ENCODE measurements at places on chromosomes 5 and 9. TPM values are rescaled to one million over a fixed set of nuclear protein-coding genes. Genes with fewer than 3 reads are reported as not detected.

GRCh38 chr5:2163940-2164490 lies 281.3 kb upstream of the IRX4 start:
- DNase-seq, result no peak

The CD74 gene
- 50.2 TPM for total RNA-seq

DNA sequence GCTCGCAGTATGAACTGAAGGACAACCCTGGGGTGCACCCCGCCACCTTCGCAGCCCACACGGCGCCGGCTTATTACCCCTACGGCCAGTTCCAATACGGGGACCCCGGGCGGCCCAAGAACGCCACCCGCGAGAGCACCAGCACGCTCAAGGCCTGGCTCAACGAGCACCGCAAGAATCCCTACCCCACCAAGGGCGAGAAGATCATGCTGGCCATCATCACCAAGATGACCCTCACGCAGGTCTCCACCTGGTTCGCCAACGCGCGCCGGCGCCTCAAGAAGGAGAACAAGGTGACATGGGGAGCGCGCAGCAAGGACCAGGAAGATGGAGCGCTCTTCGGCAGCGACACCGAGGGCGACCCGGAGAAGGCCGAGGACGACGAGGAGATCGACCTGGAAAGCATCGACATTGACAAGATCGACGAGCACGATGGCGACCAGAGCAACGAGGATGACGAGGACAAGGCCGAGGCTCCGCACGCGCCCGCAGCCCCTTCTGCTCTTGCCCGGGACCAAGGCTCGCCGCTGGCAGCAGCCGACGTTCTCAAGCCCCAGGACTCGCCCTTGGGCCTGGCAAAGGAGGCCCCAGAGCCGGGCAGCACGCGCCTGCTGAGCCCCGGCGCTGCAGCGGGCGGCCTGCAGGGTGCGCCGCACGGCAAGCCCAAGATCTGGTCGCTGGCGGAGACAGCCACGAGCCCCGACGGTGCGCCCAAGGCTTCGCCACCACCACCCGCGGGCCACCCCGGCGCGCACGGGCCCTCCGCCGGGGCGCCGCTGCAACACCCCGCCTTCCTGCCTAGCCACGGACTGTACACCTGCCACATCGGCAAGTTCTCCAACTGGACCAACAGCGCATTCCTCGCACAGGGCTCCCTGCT lies 3.8 kb downstream of the IRX1 start:
- DNase-seq, result no peak

- DNase-seq, result no peak
Observed at GRCh38 chr9:87020169-87020950, 73.1 kb upstream of the GAS1 start.

DNA sequence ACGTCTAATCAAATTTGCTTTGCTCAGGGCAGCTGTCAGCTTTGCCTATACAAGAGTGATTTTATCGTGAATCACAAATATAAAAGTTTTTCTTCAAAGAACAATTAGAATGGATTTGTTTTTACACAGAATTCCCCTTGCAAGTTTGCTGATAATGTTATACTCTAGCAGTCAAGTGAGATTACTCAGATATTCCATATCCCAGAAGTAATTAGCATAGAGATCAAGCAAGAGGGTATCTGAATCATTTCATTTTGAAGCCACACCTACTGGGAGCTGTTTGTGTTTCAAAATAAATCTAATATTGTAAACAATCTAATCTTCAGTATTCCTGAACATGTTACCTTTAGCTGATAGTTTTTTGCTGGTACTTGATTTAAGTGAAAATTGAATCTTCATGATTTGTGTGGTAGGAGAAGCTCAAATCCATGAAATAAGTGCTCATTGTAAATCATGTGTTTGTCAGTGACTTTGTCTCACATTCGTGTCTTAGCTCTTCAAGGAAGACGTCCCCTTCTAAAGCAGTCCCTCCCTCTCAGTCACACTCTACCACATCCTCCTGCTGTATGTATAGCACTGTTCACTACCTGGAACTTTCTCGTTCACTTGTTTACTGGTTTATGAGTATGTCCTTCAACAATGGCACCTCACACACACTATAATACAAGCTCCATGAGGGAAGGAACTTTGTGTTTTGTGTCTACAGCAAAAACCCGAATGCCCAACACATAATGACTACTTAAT lies 3.3 kb upstream of the TTC39B start:
- no peak for DNase-seq

The RLN2 gene
- total RNA-seq, result 0.71 TPM

The SLC46A2 gene
- 0.04 TPM for total RNA-seq

The ZNF879 gene
- total RNA-seq, result 6.0 TPM

The IL31RA gene
- total RNA-seq, result 0.89 TPM

DNA sequence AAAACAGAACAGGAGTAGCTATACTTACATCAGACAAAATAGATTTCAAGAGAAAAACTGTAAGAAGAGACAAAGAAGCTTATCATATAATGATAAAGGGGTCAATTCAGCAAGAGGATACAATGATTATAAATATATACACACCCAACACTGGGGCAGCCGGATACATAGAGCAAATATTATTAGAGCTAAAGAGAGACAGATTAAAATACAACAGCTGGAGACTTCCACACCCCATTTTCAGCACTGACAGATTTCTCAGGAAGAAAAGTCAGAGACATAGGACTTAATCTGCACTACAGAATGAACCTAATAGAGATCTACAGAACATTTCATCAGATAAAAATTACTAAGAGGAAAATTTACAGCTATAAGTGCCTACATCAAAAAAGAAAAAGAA lies 35.7 kb downstream of the OXCT1 start:
- DNase-seq, result peak; percentile 9

GRCh38 chr9:19663570-19663969 lies 125.3 kb downstream of the SLC24A2 start:
- DNase-seq, result no peak

The TMEM8B gene
- 5.1 TPM for total RNA-seq

GRCh38 chr5:2737273-2738155 lies 14.0 kb downstream of the IRX2 start:
- no peak for DNase-seq

DNA sequence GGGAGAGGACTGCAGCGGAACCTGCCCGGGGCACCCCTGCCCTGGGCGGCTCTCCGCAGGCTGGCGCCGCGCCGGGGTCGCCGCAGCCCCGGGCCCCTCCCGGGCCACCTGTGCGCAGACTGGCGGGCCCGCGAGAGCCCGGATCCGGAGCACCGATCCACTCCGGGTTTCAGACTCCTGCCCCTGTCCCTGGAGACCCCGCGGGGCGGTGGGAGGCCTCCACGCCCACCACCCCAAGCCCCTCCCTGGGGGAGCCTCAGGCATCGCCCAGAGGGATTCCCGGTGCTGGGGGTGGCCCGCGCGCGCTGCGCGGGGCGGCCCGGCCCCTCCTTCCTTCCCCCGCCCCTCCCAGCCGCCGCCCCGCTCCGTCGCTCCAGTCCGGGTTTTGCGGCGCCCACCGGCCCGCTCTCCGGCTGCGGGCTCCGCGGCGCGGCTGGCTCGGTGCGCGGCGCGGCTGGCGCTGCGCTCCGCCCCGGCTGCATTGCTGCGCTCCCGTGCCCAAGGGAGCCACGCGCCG lies at the start of gene UNC5A:
Gene UNC5A (plus strand): TSS at position 479 of the 517 bp plus-strand sequence. CDS start 192 bp downstream, outside the sequence.
- DNase-seq, result peak; percentile 62

The ERAP2 gene
- total RNA-seq, result 2.1 TPM

The SLC45A2 gene
- 0.09 TPM for total RNA-seq

GRCh38 chr9:27600256-27600655 lies 27.0 kb upstream of the C9orf72 start:
- DNase-seq, result peak; percentile 69

GRCh38 chr5:85096421-85096820 lies 711.7 kb upstream of the EDIL3 start:
- no peak for DNase-seq

DNA sequence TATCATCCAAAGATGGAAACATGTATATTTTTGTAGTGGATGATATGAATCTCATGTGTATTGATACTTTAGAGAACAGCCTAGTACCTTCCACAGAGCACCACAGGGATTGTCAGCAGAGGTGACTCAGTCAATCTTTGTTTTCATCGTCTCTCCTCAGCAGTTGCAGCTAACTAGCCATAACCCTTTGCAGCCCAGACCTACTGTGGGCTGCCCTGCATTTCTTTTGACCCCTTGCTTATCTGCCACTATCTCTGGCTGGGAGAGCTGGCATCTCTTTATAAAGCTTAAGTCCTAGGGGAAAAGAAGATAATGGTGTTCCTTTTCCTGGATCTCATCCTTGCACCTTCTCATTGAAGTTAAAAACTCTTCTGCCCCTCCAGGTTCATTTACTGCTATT lies 28.7 kb downstream of the HMGCR start:
- no peak for DNase-seq

The SPATA31A1 gene
- total RNA-seq, result not detected

The ABO gene
- 0.13 TPM for total RNA-seq

The SAXO1 gene
- total RNA-seq, result 0.04 TPM

DNA sequence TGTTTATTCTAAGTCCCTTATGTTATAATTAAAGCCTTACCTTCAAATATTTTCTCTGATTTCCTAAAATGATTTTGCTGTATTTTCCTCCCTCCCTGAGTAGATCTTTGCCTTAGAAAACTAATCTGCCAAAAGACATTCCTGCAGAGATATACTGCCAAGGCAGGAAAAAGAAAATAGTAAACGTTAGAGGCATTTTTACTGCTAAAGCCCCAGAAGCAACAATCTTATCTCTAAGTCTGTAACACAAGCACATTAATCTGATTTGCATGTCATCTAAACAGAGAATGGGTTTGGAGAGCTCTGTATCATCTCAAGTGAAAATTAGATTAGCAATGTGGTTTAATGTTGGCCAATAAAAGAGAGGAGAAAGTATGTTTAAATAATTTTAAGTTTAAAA lies 847.7 kb downstream of the MAT2B start:
- DNase-seq, result peak; percentile 38

The GRAMD2B gene
- total RNA-seq, result 8.0 TPM

- peak; percentile 85 for DNase-seq
Observed at GRCh38 chr9:94056442-94056974, 27.8 kb upstream of the PTPDC1 start.

The OR1N1 gene
- total RNA-seq, result not detected

The MAST4 gene
- total RNA-seq, result 14.2 TPM

The TRMO gene
- 12.7 TPM for total RNA-seq

DNA sequence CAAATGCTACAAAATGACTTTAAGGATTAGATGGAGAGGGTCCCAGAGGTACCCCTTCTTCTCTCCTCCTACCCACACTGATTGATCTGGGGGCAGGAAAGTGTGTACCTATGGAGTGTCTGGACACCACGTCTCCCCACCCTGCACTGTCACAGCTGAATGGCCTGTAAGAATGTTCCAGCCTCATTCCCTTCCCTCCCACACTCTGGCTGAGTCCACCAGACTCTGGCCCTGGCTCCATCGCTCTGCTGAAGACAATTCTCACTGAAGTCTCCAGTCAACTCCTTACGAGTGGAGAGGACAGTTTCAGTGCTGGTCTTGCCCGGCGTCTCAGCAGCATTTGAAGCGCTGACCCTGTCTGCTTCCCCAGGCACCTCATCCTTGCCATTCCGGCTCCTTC lies 105.8 kb downstream of the TTLL11 start:
- no peak for DNase-seq

The RIGI gene
- total RNA-seq, result 6.7 TPM

- DNase-seq, result peak; percentile 15
Observed at GRCh38 chr9:79431019-79431679, 140.6 kb upstream of the TLE4 start.

Measured in muscle of leg (tissue), 16 donors.